ENCODE measurements at places on chromosomes 1 and 21. TPM values are rescaled to one million over a fixed set of nuclear protein-coding genes. Genes with fewer than 3 reads are reported as not detected.

The SMIM12 gene
- total RNA-seq, result 31.5 TPM

The KRTAP10-4 gene
- total RNA-seq, result not detected

The HHAT gene
- 3.1 TPM for total RNA-seq

The RBBP5 gene
- 15.6 TPM for total RNA-seq

The OR2G2 gene
- not detected for total RNA-seq

The PRDM16 gene
- not detected for total RNA-seq

The KRTAP12-2 gene
- total RNA-seq, result not detected

The LCE1F gene
- not detected for total RNA-seq

The OR6N1 gene
- not detected for total RNA-seq

GRCh38 chr21:34367320-34367935 lies 3.6 kb downstream of the KCNE2 start:
- DNase-seq, result peak; percentile 80

- peak; percentile 35 for DNase-seq
Observed at GRCh38 chr21:45831991-45832740, 149.4 kb upstream of the COL6A1 start.

DNA sequence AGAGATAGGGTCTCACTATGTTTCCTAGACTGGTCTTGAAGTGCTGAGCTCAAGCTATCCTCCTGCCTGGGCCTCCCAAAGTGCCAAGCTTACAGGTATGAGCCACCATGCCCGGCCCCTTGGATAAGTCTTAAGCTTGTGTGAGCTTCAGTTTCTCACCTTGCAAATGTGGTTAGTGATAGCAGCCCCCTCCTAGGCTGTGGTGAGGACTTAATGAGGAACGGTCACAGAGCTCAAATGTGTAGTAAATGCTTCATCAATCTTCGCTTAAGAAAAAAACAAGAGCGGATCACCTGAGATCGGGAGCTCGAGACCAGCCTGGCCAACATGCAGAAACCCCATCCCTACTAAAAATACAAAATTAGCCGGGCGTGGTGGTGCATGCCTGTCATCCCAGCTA lies 3.0 kb downstream of the CNR2 start:
- no peak for DNase-seq

DNA sequence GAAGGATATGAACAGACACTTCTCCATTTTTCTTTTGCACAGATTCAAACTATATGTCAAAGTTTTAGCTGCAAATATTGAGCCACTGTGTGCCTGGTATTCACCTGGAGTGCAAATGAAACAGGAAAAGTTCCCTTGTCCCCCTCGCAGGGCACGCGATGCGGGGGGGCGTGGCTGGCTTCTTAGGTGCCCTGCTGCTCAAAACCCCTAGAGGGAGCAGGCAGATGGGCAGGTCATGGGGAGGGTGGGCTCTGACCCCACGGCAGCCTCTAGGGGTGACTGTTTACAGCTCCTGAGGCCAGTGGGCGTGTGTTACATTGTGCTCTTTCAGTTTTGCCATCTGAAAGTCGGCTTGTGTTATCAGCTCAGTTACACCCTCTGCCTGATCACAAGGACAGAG lies 931.2 kb upstream of the B3GALT2 start:
- peak; percentile 2 for DNase-seq

Data from RPMI7951 (cell line).